Activated CD8-positive, alpha-beta memory T cell treated with anti-CD3 and anti-CD28 coated beads, Interleukin-2, amount 50 U/mL, for 4 hours (primary cell): ENCODE measurements at places on chromosomes 3 and 15.

DNA sequence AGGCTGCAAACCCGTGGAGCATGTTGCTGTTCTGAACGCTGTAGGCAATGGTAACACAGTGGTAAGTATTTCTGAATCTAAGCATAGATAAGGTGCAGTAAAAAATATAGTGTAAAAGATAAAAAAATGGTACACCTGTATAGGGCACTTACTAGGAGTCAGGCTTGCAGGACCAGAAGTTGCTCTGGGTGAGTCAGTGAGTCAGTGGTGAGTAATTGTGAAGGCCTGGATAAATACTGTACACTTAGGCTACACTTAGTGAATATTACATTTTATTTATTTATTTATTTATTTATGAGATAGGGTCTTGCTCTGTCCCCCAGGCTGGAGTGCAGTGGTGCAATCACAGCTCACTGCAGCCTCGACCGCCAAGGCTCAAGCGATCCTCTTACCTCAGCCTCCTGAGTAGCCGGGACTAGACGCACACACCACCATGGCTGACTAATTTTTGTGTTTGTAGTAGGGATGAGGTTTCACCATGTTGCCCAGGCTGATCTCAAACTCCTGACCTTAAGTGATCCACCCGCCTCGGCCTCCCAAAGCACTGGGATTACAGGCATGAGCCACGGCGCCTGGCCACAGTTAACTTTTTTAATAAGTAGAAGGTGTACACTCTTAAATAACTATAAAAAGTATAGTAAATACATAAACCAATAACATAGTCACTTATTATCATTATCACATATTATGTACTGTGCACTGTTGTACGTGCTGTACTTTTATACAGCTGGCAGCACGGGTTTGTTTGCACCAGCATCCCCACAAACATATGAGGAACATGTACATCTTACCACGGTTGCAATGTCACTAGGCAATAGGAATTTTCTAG, 155.1 kb downstream of the IGF1R start:
- no peak for DNase-seq

- DNase-seq, result no peak
Measured at GRCh38 chr3:177646749-177647148, 449.5 kb upstream of the TBL1XR1 start.

DNA sequence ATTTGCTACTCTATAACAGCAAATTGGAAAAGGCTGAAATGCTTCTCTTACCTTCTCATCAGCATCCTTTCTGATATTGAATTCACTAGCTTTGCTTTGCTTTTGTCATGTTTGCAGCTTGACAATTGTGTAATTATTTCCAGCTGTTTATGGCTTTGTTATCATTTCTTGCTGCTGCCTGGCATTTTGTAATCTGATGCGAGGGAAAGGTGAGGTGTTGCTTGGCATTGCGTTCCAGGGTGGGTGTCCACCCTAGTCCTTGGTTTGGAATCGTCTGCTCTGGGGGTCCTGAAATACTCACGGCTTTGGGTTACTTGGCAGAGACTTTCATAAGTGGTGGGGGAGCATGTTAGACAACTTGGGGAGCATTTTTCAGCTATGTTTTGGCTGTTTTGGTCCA, 2.9 kb downstream of the CACNA2D3 start:
- no peak for DNase-seq

- no peak for DNase-seq
Measured at GRCh38 chr3:52140769-52141168, 13.5 kb downstream of the POC1A start.

GRCh38 chr3:13393427-13394360, 26.4 kb downstream of the NUP210 start:
- DNase-seq, result no peak

- peak; percentile 44 for DNase-seq
Measured at GRCh38 chr15:62059816-62060112, 483 bp downstream of the VPS13C start.

DNA sequence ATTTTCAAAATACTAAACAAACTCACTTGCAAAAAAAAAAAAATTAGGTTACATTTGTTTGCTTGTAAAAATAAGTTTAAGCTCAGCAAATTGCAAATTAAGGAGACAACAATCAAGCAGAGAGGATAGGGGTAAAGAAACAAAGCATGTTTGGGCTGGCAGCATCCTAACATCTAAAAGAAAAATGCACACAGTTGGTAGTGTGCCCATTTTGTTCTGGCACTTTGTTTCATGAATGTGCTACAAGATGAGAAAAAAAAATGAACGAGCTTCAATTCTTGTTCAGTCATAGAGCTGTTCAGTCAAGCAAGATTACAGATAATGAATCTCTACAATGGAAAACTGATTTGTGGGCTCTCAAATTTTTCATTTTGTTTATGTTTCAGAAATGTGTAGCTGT, 17.7 kb upstream of the ZBBX start:
- no peak for DNase-seq

DNA sequence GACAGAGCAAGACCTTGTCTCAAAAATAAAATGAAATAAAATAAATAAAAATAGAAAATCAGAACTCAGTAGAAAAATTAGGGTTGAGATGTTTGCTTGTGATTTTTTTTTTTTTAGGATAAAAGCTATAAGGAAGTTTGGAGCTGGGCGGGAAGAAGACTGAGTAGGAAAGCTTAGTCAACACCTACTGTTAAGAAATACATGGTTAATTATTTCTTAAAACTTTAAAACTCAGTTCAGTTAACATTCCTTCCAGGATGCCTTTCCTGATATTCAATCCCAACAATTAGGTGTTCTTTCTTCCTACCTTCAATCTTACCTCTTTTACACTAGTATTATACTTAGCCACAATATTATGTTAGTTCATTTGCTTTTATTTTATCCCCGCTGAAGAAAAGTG, 246.2 kb downstream of the LSAMP start:
- no peak for DNase-seq

- no peak for DNase-seq
Measured at GRCh38 chr3:142115867-142116668, 33.3 kb downstream of the TFDP2 start.

DNA sequence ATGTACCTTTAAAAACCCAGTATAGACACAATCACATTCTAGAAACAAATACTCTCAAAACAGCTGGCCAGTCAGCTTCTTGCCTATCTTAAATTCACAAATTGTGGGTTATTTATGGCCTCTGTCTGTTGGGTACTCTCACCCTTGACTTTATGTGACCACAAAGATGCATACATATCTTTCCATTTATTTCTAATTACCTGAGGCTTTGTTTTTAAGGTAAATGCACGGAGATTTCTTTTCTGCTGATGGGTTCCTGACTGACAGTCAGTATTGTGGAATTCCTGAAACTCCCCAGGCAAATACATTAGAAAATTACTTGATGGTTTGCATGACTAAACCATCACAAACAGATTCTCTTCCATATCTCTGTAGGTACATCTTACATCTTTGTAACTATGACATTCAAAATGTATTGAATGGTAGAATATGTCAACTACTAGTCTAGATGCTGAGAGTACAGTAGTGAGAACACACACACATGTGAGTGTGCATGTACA, 107.7 kb downstream of the EDEM1 start:
- DNase-seq, result no peak

DNA sequence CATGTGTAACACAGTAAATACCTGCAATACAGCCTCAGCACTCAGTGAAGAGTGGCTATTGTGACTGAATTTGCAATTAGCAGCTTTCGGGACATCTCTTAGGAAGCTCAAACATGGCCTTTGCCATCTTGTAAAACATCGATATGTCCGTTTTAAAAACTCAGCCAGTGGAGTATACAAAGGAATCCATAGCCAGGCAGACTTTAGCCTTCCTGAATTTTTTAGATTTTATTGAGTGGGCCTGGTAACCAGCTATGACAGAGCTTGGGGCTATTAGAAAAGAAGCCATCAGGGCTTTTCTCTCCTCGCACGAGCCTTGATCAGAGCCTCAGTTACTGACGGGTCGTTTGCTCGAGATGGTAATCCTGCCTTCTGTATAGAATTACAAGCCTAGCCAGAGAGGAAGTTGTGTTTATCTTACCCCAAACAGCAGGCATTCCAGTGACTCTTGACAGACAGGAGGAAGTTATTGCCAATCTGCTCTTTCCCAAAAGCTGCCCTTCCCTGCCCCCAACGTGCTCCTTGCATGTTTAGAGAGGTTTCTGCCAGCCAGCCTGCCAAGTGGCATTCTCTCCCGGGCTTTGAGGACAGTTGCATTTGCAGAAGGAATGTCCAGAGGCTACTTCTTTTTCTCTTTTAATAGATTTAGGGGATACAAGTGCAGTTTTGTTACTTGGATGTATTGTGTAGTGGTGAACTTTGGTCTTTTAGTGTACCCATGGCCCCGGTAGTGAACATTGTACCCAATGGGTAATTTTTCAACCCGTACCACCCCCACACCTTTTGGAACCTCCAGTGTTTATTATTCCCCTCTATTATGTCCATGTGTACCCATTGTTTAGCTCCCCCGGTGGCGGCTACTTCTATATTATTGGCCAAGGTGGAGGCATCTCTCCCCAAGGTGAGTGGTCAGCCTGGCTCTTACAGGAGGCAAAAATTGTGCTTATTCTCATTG, 40.6 kb downstream of the ITPR1 start:
- DNase-seq, result no peak

- DNase-seq, result no peak
Measured at GRCh38 chr3:55556619-55557537, 69.8 kb upstream of the WNT5A start.

DNA sequence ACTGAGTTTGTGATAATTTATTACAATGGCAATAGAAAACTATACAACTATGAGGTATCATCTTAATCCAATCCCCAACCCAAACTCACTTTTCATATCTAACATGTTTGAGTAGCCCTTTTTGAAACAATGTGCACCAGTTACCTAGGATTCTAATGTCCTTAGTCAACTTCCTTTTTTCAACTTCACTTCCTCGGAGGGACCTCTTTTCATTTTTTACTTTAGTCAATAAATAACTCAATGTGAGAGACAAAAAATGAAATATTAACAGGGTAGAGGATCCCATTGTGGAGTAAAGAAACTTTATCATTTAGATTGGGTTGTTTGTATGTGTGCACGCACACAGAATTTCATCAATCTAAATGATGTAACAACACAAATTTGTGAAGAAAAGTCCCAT, 193.6 kb upstream of the LRRC3B start:
- no peak for DNase-seq

DNA sequence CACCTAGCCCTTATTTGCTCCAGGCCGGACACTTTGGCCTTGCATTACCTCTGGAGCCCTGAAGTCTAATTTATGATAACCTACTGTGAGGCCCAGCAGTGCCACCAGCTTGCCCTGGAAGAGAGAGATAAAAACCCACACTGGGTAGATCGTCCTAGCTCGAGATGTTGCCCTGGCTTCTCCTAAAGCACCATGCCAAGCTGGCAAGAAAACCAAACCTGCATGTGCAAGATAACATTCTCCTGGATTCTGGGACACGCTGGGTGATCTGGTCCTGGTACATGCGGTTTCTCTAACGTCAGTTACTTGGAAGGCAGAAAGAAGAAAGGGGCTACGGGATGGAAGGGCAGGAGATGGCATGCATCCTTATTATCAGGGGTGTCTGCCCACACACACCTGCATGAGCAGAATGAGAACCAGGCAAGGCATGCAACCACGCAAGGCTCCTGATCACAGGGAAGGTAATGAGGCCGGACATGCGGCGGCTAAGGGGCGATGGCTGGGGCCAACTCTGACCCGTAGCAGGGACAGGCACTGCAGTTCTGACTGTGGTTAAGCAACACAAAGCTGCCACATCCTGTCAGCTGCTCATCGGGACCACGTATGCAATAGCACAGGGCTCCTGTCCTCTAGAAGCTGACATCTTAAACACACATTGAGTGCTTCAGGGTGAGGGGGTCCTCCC, 73.0 kb downstream of the OXNAD1 start:
- peak; percentile 29 for DNase-seq

GRCh38 chr3:13484851-13485590, 4.9 kb downstream of the HDAC11 start:
- no peak for DNase-seq

GRCh38 chr3:68441054-68441453, 491.3 kb downstream of the TAFA4 start:
- DNase-seq, result no peak

- DNase-seq, result no peak
Measured at GRCh38 chr3:111130827-111131226, 59.2 kb downstream of the NECTIN3 start.

DNA sequence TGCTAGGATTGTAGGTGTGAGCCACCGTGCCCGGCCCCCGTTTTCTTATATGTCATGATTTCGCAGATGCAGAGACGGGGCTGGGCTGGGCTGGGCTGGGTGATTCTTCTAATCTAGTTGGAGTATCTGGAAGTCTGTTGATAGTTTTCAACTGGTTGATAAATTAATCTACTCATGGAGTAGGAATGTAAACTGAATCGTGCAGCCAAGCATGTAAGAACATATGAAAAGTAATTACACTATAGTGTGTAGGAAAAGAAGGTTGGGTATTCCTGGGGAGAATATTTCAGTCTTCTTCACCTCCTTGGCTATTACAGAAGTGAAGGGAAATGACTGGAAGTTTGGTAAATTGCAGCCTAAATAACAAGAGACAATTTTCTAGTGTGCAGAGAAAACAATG, 82.6 kb upstream of the MAGI1 start:
- no peak for DNase-seq

DNA sequence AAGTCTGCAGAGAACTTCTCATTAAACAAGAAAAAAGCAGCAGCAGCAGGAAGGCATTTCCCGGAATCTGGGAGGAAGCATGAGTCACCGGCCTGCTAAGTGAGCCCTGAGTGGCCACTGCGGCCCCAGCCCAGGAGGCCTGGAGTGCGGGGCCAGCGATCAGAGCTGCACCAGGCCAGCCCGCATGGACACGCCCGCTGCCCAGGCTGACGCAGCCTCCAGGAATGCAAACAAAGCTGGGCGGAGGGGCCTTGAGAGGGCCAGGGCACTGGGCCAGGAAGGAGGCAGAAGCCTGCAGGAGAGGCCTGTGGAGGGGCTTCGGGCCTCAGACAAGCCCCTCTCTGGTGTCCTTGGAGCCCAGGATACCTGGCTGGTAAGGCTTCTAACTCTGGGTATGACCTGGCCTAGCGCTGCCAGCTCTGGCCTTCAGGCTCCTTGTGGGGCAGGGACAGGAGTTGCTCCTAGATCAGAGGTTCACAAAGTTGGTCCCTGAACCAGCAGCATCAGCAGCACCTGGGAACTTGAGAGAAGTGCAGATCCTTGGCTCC, 101.2 kb downstream of the SMAD6 start:
- no peak for DNase-seq

- no peak for DNase-seq
Measured at GRCh38 chr3:192417559-192418055, 309.7 kb downstream of the FGF12 start.

GRCh38 chr15:29589975-29590374, 232.3 kb downstream of the TJP1 start:
- no peak for DNase-seq

DNA sequence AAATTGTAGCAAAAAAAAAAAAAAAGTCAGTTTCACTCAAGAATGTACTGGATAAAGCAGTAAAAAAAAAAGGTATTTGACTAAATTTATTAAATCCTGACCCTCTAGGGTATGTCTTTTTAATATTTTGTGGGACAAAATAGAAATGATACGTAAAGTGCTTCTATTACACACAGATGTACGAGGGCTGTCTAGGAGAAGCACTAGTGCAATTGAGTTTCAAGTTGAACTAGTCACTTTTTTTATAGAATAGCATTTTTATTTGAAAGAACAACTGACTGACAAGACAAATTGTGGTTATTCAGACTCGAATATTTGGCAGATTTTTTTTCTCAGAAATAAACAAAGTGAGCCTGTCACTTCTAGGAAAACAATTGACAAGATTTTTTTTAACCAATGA, 49.0 kb downstream of the CCDC54 start:
- DNase-seq, result no peak

- no peak for DNase-seq
Measured at GRCh38 chr3:190096345-190096744, 24.4 kb downstream of the P3H2 start.
